RPMI8226 (cell line): ENCODE measurements at places on chromosomes 1 and 21.

DNA sequence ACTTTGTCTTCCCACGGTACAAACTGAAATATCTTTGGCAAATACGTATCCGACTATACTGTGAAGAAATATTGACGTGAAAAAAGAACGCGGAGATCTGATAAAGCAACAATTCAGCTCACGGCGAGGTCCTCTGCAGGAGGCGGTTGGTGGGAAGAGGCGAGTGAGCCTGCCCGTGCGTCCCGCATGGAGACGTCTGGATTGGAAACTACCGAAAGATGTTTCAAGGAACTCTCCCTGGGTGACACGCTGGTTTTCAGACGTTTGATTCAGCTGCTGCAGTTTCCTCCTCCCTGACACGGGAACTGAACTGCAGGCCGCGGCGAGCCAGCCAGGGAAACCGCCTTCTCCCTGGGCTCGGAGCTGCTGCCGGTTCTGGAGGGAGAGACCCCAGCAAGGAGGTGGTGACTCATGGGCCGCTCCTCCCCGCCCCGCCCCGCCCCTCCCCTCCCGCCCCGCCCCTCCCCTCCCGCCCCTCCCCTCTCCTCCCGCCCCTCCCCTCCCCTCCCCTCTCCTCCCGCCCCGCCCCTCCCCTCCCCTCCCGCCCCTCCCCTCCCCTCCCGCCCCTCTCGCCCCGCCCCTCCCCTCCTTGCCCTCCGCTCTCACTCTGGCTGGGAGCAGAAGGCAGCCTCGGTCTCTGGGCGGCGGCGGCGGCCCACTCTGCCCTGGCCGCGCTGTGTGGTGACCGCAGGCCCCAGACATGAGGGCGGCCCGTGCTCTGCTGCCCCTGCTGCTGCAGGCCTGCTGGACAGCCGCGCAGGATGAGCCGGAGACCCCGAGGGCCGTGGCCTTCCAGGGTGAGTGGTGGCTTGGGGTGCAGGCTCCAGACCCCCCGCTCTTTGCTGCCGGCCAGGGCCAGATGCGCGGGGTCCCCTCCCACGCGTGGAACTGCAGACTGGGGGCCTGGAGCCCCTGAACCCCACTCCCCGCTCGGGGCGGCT is at the start of gene COL6A1:
COL6A1 (plus strand) TSS at position 620 of the 941 bp plus-strand sequence; CDS start at position 701, 81 bp downstream.
- peak; percentile 61 for DNase-seq

GRCh38 chr1:172809750-172810149 is 150.8 kb downstream of the FASLG start:
- DNase-seq: no peak

DNA sequence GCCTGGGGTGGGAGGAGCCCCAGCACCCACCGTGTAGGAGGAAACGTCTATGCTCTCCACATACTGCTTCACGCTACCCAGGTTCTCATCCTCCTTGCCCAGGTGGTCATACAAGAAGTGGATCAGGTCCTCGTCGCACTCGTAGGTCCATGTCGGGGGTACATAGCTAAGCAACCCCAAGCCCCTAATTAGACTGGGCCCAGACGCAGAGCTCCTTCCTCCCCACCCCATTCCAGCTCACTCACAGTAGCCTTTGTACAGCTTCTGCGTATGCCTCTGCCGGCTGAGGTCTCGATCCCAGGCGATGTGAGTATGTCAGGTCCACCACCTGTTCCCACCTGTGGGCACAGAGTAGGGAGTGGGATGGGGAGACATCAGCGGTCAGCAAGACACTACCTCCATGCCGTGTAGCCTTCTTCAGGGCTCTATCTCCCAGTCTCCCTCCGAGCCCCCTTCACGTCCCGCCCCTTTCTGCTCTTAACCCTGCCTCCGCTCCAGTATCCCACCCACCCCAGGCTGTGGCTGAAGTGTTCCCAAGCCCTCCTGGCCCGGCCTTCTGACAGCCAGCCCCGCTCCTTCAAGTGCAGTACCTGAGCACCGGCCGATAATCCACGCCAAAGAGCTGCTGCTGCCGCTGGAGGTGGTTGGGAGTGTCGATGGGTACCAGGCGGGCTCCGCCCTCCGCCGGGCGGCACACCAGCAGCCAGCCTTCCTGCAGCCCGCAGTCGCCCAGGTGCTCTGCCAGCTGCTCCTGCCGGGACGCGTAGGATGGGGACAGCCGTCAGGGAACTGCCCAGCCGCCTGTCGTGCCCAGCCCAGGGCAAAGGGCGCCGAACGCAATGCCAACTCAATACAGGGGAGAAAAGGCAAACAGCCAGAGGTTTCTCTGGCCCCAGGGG is 919 bp downstream of the HECTD3 start:
- DNase-seq: peak; percentile 82

DNA sequence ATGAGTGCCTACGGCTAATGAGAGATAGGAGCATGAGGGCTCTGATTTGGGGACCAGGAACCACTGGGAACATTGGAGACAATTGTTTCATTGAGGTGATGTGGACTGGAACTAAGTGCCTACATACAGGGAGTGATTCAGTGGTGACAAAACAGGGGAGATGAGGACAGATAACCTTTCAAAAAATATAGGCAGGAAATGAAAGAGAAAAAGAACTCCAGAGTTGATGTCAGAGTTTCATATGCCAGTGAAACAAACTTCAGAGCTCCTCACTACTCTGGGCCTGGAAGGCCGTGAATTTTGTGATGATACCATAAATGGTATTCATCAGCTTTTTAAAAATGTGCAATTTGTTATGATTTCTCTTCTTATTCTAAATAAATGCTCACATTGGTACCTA is 39.3 kb downstream of the FASLG start:
- DNase-seq: no peak

GRCh38 chr1:210883821-210884220 is 250.1 kb downstream of the KCNH1 start:
- no peak for DNase-seq

GRCh38 chr1:245043611-245043940 is 111.2 kb upstream of the KIF26B start:
- no peak for DNase-seq

DNA sequence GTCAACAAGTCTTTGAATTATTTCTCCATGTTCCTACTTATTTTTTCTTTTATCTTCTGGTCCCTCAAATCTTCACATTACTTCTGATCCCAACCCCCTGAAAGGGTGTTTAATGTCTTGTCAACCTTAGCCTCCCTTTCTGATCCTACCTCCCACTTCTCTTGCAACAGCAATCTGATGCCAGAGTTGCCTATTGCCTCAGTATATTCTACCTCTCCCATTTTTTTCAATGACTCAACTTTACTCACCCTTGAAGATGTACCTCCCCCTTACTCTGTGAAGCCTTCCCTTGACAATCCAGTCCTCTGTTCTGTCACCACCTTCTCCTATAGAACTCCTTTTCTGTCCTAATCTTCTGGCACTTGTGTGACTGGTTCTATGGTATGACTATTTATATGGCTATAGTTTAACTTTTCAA is 99.5 kb upstream of the CD55 start:
- no peak for DNase-seq

- DNase-seq: peak; percentile 75
Measured at GRCh38 chr21:18499761-18500376, 96.3 kb upstream of the TMPRSS15 start.

DNA sequence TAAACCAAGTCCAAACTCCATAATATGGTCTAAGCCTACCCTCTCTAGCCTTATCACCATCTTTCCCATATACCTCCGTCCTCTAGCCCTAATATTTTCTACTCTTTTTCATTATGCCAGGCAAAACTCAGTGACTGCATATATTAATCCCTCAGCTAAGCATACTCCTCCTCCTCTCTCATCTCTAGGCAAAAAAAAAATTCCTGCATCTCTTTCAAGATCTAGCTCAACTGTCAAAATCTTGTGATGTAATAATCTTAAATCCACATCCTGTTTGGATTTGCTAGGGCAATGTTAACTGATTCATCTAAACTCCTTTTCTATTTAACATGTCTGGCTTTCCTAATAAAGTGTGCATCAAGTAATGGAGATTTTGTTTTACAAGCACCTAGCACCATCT is 20.4 kb downstream of the PRPF38A start:
- DNase-seq: no peak

- DNase-seq: peak; percentile 34
Measured at GRCh38 chr1:44417351-44418021, 12.4 kb downstream of the RNF220 start.

GRCh38 chr1:84255582-84255981 is 45.9 kb upstream of the SAMD13 start:
- no peak for DNase-seq

DNA sequence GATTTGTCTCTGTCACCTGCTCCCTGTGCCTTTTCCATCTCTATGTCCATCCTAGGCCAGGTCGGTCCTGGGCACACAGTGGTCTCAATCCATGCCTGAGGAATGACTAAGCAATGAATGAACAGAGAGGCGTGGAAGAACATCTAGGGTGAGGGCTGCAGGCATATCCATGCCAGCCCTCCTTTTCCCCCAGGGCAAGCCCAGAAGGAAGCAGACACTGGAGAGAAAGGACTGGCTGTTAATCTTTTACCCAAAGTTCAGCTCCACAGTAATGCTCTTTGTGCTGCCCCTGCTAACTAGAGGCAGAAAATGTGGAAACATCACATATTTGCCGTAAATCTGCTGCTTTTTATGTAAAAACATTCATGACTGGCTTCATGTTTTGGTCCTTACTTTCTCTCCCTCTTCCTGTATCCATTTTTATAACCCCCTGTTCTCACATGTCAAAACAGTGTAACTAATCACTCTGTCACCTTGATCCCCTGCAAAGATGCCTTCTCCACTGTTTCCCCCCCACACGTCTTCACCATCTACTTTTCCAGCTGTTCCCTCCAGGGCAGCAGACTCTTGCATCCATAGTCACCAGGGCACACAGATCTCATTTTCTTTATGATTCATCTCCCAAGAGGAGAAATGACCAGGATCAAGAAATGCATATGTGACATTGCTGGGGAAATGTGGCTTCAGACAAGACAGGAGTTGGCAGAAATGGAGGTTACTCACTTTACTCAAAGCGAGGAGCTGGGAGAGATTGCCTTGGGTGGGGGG is 166.4 kb upstream of the PROX1 start:
- DNase-seq: no peak

GRCh38 chr1:62318756-62319544 is at the start of gene KANK4:
KANK4 (minus strand) TSS chr1:62319434; CDS start chr1:62281564, 37,870 bp downstream.
- DNase-seq: no peak

DNA sequence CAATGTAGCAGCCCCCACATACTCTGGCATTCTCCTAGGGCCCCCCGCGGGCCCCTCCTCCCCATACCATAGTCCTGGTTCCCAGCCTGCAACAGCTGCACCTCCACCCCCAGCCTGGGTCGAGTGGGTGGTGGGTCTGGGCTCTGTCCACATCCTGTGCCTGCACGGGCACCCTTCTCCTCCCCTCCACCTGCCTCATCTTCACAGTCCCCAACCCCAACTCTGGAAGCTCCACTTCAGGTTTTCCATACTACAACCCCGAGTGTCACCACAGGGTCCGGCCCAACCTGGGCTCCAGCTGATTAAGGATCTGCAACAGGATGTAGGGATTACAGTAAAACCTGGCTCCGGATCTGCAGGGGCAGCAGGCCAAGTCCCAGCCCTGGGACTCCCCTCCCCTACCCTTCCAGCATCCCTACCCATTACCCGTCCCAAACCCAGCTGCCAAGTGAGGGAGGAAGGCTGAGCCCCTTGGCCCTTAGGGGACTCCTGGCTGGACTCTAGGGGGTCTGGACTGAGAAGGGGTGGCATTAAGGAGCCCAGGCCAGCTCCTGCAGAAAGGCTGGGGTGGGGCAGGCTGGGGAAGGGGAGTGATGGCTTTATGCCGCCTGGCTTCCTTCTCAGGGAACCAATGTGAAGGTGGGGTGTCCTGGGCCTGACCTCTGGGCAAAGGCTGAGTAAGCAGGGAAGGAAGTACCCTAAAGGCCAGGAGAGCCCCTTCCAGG is 116.8 kb downstream of the CASZ1 start:
- peak; percentile 41 for DNase-seq

- DNase-seq: no peak
Measured at GRCh38 chr1:3551290-3551678, 60.0 kb downstream of the MEGF6 start.

DNA sequence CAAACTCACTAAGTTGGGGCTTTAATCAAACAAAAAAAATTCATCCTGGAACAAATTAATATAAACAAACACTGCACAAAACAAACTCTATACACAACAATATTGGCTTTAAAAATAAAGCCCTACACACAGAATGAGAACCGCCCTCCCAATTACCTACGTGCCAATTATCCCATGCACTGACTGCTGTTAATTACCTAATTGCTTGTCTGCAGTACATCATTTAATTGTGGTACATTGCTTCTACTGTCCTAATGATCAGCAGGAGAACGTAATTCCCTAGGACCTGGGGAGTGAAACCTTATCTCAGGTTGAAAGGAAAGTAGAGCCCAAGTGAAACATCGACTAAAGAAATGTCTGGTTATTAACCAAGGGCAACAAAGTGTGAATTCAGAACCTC is 364.5 kb downstream of the KCNH1 start:
- no peak for DNase-seq

DNA sequence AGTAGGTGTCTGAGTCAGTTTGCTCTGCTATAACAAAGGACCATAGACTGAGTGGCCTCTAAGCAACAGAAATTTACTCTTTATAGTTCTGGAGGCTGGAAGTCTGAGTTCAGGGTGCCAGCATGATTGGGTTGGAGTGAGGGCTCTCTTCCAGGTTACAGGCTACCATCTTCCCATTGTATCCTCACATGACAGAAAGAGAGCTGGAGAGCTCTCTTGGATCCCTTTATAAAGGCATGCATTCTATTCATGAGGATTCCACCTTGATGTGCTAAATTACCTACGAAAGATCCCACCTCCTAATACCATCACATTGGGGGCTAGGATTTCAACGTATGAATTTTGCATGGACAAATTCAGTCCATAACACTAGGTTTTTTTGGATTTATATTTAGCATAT is 79.6 kb downstream of the LTN1 start:
- DNase-seq: no peak

DNA sequence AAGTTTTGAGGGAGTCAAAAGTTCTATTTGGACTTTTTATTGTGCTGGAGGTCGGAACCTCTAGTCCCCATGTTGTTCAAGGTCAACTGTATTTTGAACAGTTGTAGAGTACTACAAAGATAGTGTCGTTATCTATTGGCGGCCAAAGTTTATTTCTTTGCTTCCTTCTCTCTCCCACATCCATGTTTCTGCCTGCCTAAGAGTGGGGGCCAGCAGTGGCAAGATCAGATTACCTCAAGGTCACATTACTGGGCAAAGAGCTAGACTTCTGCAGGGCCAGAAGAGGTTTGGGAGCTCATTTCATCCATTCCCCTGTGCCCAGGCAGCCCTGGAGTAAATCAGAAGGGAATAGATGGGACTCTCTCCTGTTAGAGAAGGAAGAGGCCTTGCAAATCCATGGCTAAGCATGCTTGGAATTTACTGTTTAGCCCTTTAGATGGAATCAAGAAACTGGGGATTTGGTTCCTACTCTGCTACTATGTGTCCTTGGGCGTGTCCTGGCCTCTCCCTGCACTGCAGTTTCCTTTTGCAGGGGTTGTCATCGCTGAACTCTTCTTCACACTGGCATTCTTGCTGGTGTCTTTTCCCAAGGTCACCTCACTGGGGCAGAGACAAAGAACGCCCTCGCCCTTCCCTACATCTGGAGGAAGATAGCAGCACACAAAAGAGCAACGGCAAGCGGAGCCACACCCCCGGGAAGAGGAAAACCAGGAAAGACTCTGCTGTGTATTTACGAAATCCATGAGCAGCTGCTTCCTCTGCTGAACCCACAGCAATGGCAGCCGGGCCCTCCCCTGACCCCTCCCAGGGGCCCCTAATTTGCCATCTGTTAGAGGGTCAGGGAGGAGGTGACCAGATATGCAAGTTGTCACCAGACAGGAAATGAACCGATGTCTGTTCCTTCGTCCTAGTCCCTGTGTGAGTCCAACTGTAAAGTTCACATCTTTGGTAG is 73.3 kb downstream of the PLPP3 start:
- DNase-seq: no peak

- no peak for DNase-seq
Measured at GRCh38 chr1:163820226-163820625, 498.5 kb downstream of the NUF2 start.
